ENCODE measurements at places on chromosomes 2 and 18.

- no peak for DNase-seq
These were observed 39.3 kb upstream of the PARD3B start for GRCh38 chr2:204505946-204506345.

DNA sequence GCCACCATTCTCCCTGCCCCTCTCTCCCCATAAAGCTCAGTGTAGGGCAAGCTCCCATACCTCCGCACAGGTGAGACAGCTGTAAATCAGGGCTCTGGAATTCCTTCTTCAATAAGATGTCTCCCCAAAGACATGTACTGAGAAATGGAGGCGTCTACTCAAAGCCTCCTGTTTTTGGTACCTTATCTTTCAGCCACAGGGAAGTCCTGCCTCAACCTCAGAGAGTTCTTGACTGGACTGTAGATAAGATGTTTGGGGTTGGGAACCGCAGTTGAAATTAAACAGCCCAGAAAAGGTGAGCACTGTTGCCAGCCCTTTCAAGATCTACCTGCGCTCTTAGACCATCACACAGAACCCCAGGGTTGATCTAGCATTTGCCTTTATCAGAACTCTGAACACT lies 1.4 kb upstream of the GALNT14 start:
- no peak for DNase-seq

GRCh38 chr2:14572633-14573032 lies 59.9 kb upstream of the LRATD1 start:
- DNase-seq = no peak

DNA sequence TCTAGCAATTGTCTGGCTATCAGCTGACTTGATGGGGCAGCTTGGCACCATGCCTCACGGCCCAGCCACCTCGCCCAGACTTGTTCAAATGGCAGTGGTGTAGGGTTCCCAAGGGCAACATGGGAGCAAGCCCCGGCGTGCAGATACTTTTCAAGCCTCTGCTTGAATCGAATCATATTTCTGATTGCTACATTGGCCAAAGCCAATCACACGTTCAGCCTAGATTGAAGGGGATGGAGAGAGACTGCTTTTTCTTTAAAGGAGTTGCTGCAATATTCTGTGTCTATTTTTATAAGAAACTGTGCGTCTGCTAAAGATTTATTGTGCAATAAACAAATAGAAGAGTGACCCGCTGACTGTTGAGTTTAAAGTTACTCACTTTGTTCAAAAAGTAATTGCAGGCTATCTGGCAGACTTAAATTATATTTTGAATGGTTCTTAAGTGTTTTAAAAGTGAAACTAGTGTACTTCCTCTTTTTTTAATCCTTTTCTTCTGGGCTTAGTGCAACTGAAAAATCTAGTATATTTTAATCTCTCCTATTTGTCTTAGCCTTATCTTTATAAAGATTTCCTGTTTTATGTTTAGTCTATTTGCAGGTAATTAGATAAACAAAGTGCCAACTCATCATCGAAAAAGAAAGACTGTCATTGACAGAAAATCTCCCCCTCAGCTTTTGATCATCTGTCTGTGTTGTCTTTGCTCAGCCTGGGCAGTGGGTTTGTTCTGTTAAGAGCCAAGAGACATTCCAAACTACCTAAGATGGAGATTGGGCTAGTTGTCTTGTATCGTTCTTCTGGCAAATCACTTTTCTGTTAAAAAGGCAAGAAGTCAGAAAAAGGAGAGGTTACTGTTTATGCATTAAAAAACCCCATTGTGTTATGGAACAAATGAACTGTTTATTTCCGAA lies 156.1 kb downstream of the TPGS2 start:
- DNase-seq = no peak

GRCh38 chr18:63578357-63578958 lies 8.7 kb upstream of the SERPINB13 start:
- no peak for DNase-seq

GRCh38 chr2:80145499-80145898 lies 159.1 kb downstream of the LRRTM1 start:
- DNase-seq = no peak

- DNase-seq = no peak
These were observed 118.2 kb downstream of the ARHGEF4 start for GRCh38 chr2:130954873-130955272.

DNA sequence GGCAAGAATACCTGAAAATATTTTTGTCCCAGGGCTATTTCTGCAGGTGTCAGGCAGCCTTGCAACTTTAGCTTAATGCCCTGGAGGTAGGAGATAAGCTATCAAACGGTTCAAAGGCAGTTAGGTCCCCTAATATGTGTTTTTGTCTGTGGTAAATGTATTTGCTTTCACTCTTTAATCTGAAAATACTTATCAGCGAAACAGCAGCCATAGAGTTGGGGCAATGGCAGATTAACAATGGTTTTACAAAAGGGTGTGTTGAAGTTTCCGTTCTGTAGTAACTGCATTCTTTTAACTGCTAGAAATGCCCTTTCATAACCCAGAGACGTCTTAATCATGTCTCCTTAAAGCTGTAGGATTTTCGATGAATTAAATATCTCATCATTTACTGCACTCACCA lies 265.0 kb upstream of the TRIB2 start:
- DNase-seq = no peak

DNA sequence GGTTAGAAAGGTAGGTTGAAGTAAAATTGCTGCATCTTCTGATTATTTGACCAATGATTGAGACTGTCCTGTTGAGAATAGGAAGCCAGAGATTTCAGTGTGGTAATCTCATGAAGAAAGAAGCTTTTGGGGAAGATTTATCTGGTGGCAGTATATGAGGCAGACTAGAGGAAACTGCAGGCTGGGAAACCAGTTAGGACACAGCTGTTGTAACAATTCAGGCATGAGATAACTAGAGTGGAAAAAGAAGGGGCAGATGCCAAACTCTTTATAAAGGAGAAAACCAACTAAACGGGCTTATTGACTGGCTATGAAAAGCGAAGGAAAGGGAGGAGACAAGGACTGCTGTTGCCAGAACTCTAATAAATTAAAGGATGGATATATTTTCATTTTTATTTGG lies 155.6 kb downstream of the TTC27 start:
- DNase-seq = no peak

DNA sequence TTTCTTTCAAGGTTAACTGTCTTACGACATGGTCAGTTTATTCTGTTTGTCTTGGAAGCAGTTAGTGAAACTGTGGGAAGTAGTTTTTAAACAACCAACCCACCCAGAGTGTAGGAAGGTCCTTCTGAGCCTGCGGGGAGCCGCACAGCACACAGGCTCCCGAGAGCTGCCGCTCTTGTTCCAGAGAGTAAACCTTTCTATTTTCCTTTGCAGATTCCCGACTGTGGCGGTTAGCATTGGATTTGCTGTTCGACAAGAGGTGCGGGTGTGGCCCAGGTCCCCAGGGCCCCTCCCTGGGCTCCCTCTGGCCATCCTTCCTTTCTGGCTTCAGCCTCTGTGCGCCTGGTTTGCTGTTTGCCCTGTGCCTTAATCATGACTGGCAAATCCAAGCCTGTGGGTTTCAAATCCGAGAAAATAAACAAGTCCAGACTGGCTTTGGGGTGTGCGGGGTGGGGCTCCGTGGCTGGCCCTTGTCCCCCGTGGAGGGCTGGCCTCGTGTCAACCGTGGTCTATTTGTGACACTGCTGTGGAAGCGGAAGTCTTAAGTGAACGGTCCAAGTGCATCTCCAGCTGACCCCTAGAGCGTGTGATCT lies 30.7 kb downstream of the IMPA2 start:
- no peak for DNase-seq

GRCh38 chr2:6845903-6846302 lies 19.8 kb downstream of the CMPK2 start:
- no peak for DNase-seq

- no peak for DNase-seq
These were observed 81.4 kb downstream of the TGOLN2 start for GRCh38 chr2:85246348-85246747.

DNA sequence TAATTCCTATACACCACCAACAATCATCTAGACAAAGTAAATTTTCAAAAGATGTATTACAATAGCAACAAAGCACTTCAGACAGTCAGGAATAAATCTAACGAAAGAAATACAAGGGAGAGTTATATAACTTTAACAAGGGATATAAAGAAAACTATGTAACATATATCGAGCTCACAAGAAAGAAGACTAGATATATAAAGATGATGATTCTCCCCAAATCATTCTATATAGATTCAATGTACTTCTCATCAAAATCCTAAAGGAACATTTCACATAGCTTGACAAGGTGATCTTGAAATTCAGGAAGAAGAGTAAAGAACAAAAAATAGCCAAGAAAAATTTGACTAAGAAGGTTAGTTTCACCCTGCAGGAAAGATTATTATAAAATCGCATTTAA lies 179.4 kb downstream of the SP3 start:
- DNase-seq = no peak

DNA sequence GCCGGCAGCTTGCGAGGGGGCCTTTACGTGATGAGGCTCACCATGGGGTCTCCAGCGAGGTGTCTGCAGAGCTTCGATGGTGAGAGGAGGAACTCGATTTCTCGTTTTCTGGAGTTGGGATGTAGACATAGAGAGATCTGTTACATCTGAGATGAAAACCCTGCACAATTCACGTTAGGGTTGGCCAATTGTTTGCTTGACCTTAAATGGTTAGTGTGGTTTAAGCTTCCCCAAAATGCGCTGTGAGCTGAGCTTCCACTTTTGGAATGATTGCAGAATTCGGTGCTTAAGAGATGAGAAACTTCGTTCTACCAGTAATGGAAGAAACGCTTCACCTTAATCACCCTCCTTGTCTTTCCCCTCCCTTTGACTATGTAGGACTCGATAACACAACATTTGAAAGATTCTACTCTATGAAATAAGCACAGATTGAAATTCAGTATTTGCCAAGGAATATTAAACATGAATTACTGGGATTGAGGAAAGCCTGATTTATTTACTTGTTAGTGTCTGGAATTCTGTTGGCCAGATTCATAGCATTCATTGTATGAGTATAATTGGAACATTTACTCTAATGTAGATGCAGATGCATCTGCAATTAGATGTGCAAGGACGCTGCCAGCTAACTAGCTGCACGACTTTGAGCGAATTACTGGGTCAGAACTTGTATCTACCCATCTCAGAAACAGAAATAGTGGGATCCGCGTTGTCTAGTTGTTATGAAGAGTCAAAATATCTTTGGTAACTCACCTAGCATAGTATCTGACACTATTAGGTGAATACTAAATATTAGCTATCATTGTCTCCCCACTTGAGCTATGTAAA lies 1.6 kb upstream of the KLF7 start:
- DNase-seq = no peak

GRCh38 chr18:79384834-79385233 lies 10.9 kb upstream of the NFATC1 start:
- no peak for DNase-seq

DNA sequence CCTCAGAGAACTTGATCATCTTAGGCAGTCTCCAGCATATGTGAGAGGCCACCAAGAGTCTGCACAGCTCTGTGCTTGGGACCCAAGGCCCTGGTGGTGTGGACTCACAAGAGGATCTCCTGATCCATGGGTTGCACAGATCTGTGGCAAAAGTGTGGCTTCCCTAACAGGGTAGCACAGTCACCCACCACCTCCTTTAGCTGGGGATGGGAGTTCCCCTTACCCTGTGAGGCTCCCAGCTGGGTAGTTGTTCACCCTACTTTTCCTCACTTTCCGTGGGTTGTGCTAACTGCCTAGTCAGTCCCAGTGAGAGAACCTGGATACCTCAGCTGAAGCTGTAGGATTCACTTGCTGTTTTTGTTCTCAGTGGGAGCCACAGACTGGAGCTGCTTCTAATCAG lies 123.7 kb downstream of the FTCDNL1 start:
- no peak for DNase-seq

GRCh38 chr2:31232586-31232985 lies 1.4 kb upstream of the EHD3 start:
- no peak for DNase-seq

DNA sequence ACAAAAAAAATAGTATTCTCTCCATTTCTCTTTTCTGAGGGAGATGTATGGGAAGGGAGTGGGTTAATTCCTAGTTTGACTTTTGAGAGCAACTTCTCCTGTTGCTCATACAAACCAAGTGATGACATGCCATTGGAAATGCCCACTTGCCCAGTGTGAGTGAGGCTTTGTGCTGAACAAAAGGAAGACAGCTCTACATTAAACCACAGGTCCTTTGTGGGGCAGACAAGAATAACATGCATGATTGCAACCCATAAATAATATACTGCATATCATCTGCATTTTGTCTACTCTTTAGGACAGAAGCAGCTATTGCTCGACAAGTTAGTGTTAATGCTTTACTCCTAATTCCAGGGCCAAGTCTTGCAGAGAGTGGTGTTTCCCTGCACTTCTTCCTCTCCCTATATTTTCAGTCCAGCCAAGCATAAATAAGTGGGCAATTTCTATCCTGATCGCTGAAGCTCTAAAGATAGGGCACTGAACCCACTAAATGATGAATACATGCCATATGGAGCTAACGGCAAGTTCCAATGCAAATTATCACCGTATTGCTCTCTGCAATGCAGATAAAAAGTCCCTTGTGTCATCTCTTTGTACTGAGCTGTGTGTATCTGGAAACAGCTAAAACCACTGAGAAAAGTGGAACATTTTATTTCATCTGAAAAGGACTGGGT lies 19.4 kb upstream of the EHBP1 start:
- DNase-seq = no peak

DNA sequence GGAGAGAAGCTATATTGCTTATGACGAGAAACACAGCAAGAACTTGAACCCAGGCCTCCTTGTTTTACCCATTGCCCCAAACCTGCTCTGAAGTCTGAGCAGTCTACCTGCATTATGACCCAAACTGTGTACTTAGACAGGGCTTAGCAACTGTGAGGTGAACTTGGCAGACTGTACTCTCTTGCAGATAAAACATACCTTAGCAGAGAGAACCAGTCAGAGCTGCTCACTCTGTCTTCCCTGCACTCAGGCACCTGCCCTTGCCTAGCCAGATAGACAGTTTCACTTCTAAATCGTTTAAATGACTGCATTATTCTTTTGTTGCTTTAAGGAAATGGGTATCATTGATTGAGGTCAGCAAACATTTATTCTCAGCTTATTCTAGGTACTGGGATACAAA lies 20.3 kb downstream of the ITPRID2 start:
- DNase-seq = no peak

DNA sequence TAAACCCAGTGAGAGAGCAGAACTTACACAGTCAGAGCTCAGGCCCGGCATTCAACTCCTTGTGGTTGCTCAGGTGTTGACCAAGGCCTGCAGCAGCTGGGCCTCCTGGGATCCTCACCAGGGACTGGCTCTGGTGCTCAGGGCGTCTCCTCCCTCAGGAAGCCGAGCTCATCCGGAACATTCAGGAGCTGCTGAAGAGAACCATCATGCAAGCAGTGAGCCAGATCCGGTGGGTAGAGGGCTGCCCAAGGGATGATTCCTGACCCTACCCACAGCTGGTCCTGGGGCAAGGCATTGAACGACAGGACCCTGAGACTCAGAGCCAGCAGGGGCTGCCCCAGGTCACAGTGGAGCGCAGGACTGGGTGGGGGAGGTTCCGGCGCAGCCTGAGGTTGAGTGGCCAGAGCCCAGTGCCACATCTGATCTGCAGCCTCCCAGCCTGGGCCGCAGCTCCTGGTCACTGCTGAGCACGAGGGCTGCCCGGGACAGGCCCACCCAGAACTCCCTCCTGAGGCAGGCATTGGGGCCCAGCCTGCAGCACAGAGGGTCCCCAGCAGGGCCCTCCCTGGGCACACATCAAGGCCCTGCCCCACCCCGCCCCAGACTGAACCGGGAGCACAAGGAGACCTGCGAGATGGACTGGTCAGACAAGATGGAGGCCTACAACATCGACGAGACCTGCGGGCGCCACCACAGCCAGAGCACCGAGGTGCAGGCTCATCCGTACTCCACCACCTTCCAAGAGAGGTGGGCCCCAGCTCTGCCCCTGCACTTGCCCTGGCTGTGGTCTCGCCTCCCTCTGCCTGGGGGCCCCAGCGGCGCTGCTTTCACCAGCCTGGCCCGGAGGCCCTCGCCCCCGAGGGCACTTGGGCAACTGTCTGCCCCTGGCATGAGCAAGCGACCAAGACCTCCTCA lies 2.4 kb downstream of the TEKT4 start:
- no peak for DNase-seq
